ENCODE measurements at places on chromosomes 7 and 10.

- DNase-seq, result no peak
These were observed 229.5 kb upstream of the FZD1 start for GRCh38 chr7:91034459-91035368.

DNA sequence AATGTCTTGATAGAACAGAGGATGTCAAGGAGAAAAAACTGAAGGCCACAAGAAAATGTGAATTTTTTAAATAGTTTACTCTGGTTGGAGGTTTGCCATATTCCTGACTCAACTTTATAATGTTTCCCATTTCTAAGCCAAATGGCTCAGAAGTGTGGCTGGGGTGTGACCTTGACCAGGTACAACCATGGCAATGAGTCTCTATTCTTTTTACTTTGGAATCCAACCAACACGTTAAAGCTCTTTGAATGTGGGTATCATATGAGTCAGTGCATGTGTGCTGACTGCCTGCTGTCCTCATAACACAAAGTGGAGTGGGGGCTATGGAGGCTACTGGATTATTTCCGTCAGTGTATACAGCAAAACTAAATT is 33.5 kb upstream of the DLD start:
- DNase-seq, result no peak

DNA sequence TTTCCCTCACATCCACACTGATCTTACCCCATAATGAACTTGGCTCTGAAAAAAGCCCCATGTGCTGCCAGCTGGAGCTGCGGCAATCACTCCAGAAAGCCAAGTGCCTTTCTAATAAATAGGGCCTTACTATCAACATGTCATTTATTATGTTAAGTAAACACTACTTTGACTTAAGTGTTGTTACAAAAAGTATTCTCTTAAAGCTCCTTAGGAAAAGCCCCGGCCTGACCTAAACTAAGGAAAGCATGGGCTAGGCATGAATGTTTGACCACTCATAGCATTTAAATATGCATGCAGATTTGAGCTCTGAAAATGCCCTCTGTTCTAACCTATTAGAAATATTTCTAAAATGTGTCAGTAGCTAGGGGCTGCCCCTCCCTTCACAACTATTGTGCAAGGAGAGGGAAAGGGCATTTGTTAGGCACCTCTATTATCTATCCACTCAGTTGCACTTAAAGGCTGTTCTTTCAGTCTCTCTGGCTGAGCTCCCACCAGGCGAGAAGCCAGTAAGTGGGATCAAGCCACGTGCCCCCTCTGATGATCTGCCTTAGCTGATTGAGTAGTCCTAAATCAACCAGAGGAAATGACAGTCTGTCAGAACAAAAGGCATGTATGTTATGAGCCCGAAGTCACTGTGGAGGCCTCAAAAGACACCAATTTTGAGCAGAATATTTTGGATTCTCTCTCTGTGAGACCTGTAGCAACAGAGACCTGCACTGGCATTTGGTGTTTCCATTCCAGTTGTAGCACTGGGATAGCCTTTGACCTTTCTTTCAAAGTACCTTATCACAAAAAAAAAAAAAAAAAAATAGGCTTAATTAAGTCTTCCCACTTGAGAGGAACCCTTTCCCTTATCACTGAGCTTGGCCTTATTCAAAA is 77.1 kb downstream of the ITGB8 start:
- no peak for DNase-seq

GRCh38 chr7:15914611-15915010 is 228.1 kb upstream of the MEOX2 start:
- DNase-seq, result no peak

- no peak for DNase-seq
These were observed 62.4 kb downstream of the HK1 start for GRCh38 chr10:69340695-69341094.

GRCh38 chr10:75049316-75050148 is 61.9 kb upstream of the SAMD8 start:
- DNase-seq, result no peak

DNA sequence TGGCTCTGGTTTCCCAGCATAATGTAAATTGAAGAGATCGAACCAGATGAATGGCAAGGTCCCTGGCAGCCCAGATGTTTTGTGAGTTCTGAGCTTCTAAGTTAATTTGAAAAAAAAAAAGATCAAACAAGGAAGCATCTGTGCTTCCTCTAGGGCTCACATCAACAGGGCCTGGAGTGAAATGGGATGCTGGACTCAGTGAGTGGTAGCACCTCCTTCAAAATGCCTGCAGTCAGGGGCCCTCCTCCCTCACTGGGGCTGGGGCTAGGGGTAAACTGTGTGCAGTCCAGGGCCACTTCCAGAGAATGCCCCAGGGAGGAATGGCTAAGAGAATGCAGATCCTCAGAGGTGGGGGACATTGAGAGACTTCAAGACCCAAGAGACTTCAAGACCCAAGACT is 6.0 kb upstream of the CUEDC2 start:
- DNase-seq, result no peak

DNA sequence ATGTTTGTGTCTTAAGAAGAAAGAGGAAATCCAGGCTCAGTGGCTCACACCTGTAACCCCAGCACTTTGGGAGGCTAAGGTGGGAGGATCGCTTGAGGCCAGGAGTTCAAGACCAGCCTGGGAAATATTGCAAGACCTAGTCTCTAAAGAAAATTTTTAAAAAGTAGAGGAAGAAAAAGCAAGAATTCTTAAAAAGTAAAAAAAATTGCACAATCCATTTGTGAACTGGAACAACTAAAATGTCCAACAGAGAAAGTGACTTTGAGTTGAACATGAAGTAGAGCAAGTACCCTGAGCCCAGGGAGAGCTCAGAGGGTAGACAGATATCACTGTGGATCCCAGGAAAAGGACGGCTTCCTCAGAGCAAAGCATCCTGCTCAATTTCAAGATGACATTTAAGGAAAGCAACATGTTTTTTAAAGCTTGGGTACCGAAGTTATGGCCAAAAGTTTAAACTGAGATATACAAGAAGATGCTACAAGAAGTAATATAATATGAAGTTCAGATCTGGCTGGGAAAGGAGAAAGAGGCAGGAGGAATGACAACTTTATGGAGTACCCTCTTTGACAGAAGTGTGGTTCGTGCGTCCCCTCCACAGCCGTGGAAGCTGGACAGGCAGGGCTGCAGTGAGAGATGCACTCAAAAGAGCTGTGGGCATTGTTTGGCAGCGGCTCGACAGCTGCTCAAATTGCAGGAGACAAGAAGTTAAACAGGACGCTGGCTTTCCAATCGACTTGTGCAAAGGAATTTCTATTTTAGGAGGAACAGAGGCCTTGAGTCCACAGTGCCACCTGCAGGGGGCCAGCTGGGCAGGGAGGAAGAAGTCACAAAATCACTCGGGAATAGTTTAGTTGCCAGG is 201.3 kb downstream of the JCAD start:
- peak; percentile 42 for DNase-seq

GRCh38 chr7:37703361-37703760 is 19.8 kb downstream of the GPR141 start:
- DNase-seq, result no peak

DNA sequence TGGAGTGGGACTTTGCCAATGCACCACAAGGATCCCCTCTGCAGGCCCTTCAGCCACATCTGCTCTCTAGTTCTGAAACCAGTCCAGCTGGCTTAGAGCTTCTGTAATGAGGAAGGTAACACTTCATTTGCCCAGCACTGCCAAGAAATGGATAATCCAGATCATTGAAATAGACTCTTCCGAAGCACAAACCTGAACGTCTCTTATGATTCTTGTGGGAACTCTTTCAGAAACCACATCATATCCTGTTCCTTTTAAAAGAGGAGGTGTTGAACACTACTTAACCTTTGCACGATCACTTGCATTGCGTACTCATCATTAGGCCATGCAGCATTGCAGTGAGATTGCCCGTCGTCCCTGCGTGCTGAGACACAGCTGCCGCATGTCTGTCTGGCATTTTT is 25.8 kb upstream of the PLPP4 start:
- no peak for DNase-seq

GRCh38 chr7:87875151-87876039 is 765 bp downstream of the SLC25A40 start:
- DNase-seq, result no peak

DNA sequence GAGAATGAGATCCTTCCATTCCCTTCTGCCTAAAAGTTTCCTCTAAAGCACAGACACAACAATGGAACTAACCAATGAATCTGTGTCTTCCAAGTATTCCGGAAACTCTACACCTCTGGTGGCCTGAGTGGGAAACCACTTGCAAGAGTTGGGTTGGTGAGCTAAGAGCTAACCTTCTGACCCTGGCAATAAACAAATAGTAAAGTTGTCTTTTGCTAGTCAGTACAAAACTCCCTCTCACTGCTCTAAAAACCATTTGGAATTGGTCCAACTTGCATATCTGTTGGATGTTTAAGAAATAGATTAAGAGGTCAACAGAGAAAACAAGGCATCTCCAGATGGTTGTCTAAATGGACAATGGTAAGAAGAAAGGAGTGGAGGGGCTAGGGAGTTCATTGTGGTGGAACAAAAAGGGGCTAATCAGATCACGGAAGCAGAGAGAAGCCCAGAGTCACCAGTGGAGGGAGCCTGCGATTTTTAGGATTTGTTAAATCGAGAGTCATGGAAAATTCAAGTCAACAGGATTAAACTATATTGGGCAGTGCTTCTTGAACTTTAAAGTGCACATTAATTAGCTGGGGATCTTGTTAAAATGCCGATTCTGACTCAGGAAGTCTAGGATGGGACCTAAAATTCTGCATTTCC is 192.3 kb downstream of the EVX1 start:
- no peak for DNase-seq

GRCh38 chr7:71266912-71267311 is 135.0 kb downstream of the GALNT17 start:
- DNase-seq, result no peak

GRCh38 chr10:12349629-12350166 is 351 bp downstream of the CAMK1D start:
- DNase-seq, result no peak

DNA sequence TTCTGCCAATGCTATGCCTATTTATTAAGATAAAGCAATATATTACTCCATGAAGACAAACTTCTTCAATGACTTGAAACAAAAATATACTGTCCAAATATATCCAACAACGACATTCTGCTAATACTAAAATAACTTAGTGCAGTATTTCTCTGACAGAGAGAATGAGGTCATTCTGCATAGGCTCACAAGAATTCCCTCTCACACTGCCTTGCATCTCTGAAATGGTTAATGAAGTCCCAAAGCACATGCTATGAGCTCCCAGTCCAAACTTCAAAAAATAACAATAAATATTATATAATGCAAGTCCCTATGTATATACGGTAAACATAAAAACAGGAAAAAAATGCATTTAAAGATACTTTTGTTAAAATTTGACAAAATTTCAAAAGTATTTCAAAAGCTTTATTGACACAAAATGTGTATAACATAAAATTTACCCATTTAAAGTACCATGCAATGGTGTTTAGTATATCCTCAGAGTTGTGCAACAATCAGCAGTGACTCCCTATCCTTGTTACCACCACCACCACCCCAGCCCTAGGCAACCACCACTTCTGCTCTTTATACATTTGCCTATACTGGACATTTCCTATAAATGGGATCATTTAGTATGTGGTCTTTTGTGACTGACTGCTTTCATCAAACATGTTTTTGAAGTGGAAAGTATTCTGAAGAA is 27.6 kb downstream of the CHCHD3 start:
- DNase-seq, result no peak

DNA sequence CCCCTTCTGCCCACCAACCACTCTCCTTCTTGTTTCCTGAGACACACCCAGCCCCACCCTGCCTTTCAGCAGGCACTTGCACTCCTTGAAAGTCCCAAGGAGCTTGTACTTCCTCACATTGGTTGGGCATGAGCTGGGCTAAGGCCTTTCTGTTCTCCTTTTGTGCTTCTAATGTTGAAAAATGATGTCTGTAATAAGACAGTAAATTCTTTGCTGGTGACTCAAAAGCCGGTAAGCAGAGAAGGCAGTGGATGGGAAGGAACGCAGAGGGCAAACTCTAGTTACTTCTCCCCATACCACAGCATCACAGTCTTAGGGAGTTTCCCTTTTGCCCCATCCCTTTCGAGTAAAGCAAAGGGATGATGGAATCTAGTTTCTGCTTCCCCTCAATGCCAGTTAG is 185.6 kb downstream of the PLXNA4 start:
- no peak for DNase-seq

GRCh38 chr7:81430761-81431160 is 339.1 kb downstream of the HGF start:
- no peak for DNase-seq

DNA sequence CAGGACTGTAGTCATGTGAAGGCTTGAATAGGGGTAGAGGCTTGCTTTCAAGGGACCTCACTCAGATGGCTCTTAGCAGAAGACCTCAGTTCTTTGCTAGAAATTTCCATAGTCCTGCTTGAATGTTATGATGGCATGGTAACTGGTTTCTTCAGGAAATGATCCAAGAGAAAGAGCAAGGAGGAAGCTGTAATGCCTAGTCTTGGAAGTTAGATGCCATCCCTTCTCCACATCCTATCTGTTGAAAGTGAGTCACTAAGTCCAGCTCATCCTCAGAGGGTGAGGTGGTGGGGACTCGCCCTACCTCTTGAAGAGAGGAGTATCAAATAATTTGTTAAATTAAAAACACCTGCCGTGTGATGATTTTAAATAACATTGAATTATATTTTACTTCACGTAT is 4.6 kb downstream of the MGAM start:
- no peak for DNase-seq

GRCh38 chr7:140349144-140349771 is 49.1 kb downstream of the SLC37A3 start:
- no peak for DNase-seq

GRCh38 chr7:45192621-45193041 is 35.0 kb downstream of the RAMP3 start:
- DNase-seq, result no peak

- peak; percentile 45 for DNase-seq
These were observed 54.8 kb downstream of the DAGLB start for GRCh38 chr7:6392712-6393666.

DNA sequence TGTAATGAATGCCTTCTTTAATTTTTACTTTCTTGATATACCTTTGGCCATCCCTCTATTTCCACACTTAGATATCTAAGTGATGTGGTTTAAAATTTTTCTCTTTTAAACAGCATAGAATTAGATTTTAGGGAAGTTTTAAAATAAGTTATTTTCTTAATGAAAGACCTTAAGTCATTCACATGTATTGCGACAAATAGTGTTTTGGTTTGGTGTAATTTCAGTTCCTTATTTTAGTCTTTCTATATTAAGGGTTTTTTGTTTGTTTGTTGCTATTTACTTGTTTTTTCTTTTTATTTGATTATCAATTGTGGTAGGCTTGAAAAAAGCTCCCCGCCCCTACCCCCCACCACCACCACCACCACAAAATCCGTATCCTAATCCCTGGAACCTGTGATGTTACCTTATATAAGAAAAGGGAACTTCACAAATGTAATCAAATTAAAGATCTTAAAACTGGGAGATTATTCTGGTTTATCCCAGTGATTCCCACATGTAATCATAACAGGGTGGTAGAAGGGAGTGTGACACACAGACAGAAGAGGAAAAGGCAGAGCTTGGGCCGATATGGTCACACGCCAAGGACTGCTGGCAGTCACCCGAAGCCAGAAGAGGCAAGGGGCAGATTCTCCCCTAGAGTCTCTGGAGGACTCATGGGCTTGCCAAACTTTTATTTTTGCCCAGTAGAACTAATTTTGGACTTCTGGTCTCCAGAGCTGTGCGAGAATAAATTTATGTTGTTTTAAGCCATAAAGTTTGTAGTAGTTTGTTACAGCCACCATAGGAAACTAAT is 149.7 kb downstream of the NPSR1 start:
- DNase-seq, result no peak

GRCh38 chr10:14810969-14811953 is 26.6 kb downstream of the CDNF start:
- DNase-seq, result no peak

- DNase-seq, result no peak
These were observed 232.8 kb upstream of the TEX47 start for GRCh38 chr7:89028319-89028718.

Data from amniotic stem cell (primary cell).